ENCODE measurements at places on chromosomes 16 and 17.

DNA sequence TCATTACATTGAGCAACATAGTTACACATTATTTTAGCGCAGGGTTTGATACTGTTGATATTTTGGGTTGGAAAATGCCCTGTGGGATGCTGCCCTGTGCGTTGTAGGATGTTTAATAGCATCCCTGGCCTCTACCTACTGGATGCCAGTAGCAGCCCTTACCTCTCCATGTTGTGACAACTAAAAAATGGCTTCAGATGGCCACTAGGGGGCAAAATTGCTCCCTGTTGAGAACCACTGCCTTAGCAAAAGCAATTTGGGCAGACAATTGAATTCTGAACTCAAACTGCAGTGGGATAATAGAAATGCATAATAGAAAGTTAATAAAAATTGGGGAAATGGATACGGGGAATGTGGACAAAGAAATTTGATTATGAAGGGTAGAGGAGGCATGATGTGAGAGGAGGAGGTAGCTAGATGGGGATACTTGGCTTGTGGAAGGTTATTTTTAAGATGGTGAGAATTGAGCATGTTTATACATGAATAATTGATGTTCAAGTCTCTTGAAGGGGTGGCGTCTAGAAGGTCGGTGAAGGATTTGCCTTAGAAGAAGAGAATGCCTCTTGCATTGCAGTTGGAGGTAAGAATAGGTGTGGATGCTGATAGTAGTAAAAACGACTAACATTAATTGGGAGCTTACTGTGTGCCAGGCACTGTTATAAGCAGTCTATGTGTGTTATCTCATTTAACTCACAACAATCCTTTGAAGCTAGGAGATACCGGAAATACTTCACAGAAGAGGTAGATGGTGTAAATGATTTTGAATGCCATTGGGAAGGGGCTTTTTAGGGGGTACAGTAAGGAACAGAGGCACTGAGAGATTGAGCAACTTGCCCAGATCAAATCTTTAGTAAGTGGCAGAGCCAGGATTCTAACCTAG, 19.0 kb downstream of the HEATR9 start:
- DNase-seq, result peak; percentile 43

DNA sequence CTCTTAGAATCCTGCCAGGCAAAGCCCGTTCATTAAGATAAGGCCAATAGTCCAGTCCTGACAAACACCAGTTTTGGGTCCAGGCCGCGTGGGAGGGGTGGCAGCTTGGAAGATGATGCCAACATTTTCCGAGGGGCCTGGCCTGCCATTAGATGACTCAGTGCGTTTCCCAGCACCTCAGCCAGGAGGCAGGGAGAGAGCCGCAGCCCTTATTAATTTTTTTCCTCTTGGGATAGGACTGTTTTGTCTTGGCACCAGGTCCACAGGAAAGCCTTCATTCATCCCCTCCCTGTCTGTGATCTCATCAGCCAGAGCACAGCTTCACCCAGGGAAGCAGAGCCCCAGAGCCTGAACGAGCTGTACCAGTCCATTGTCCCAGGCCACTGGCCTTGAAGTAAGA, 4.7 kb upstream of the NDEL1 start:
- peak; percentile 73 for DNase-seq

- no peak for DNase-seq
Measured at GRCh38 chr16:64971171-64971570, 150.7 kb downstream of the CDH11 start.

DNA sequence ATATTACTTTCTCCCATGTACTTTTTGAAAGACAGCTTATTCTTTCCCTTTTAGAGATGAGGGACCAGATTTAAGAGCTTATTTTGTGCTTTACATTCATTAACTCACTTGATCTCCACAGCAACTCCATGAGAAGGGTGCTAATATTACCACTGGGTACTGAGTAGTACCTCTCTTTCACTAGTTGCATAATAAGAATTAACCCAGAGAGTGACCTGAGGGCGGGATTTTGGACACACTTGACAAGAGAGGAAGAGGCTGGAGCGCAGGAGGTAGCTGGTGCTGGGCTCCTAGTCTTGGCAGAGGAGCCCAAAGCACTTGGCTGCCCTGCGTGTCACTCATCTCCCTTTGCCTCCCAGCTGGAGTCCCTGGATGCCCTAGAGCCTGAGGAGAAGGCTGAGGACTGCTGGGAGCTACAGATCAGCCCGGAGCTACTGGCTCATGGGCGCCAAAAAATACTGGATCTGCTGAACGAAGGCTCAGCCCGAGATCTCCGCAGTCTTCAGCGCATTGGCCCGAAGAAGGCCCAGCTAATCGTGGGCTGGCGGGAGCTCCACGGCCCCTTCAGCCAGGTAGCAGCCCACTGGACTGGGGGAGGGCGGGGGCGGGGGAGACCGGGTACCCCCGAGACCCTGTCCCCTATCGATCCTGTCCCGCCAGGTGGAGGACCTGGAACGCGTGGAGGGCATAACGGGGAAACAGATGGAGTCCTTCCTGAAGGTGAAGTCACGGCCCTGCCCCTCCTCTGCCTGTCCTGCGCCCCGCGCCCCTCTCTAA, 1.7 kb upstream of the MAZ start:
- DNase-seq, result no peak

- DNase-seq, result no peak
Measured at GRCh38 chr17:14826358-14826757, 438.8 kb downstream of the PMP22 start.

Data from mammary epithelial cell (primary cell).